ENCODE measurements at places on chromosomes 4 and X.

DNA sequence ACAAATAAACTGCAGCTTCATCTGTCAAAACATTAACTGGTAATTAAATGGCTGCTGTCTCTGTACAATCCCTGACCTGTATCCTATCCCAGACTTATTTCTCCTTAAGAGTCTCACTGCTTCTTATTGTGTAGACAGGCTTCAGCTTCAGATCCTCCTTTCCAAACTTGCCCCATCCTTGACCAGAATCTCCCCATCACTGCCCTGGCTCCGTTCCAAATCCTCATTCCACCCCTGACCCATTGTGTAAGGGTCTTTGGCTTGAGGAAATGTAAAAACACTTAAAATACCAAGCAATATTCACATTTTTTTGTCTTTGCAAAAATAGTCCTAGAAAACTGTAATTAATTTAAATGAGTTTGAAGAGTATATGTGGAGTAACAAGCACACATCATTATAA, 152.6 kb upstream of the VEGFC start:
- DNase-seq = no peak

- peak; percentile 56 for DNase-seq
These were observed 921.3 kb downstream of the NLGN4X start for GRCh38 chrX:5307416-5307815.

DNA sequence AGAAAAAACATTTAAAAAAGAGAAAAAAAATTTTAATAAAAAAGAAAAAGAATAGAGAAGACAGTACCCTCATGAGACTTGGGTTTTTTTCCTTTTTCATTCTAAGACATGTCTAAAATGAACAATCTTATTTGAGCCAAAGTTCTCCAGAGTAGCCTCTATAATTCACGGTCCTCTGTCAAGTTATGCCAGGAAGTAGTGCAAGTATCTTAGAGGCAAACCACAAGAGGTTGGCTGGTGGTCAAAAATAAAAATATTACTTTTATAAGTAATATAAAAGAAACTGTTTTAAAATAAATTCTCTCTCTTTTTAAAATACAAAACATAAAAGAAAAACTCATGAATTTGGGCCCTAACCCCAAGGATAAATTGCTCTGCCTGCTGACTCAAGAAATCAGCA, 26.5 kb downstream of the HNRNPDL start:
- DNase-seq = no peak

- no peak for DNase-seq
These were observed 67.1 kb upstream of the PSAPL1 start for GRCh38 chr4:7501873-7502272.

GRCh38 chr4:15542760-15543159, 73.1 kb downstream of the CC2D2A start:
- DNase-seq = no peak

DNA sequence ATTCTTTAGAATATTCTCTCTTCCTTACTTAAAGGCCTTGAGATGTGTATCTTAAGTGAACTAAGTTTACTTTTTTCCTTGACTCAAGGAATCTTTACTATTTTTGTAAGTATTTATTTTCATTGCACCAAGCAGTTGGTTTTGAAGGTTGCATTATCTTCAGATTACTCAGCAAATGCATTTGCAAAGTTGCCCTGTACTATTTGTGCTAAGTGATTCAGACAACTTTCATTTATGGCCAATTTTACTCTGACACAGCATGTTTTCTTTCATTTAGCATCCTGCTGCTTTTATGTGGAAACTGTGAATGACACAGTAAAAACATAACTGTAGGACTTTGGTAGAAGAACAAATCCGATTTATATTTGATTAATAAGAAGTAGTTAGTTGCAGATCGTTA, 191.0 kb downstream of the CCSER1 start:
- peak; percentile 8 for DNase-seq

GRCh38 chr4:88308587-88308986, 24.2 kb upstream of the PPM1K start:
- DNase-seq = no peak

DNA sequence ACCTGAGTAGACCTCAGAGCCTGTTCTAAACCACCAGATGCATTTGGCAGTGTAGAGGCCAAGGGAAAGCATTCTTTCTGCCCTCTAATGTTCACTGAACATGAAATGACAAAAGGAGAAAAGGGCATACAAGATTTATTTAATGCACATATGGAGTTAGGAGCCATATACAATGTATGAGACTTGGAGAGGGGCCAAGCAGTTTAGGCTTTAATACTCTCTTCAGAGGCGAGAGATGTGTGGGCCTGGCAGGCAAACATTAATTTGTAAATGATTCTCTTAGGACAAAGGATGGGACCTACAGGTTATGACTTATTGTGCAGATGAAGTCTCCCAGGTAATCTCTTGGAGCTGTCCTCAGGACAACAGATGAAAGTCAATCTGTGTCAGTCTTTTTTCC, 631.9 kb downstream of the ADGRL3 start:
- DNase-seq = no peak

Data from AML-193 (cell line).